ENCODE measurements at places on chromosomes 4 and X. TPM values are rescaled to one million over a fixed set of nuclear protein-coding genes. Genes with fewer than 3 reads are reported as not detected.

Gene RAB40A
- total RNA-seq = 0.95 TPM

Gene CXorf49
- not detected for total RNA-seq

Gene CSN1S1
- total RNA-seq = not detected

Gene SHOX
- total RNA-seq = not detected

Gene PDLIM3
- 907 TPM for total RNA-seq

DNA sequence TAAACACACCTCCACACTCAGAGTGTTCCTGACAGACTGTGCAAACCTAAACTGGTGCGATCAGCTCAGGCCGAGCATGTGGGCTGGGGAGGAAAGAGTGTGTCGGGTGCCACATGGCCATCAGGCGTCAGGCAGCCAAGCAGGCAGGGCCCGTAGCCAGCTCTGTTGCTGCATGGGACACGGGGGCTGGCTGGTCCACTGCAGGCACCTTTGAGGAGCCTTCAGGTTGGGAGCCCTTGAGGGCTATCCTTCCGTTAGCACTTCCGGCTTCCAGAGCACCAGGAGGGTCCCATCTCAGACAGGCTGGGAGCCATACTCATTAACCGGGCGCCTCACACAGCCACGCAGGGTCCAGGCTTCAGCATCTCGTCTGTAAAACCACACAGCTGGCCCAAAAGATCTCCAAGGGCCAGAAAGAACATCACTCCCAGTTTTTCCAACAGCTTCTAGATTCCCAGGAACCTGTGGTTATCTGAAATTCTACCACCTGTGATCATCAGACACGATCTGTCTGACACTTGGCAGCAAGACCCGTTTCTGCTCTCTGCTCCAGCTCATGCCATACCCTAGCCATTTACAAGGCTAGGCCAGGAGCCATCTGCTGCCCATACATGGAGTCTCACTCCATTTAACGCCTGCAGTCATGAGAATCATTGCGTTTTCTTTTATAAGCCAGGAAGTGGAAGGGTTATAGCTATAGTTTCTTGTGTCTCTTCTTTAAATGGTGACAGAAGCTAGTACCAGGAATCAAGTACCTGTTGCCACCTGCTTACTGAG, 87.5 kb downstream of the NSUN7 start:
- peaks cover 7% of the 10 kb centered on the region for H3K36me3 ChIP-seq
- H3K27ac ChIP-seq = peak overlapping the region; percentile 62
- no peaks in the 10 kb centered on the region for H3K27me3 ChIP-seq

- H3K27ac ChIP-seq = no peak overlapping the region
- DNase-seq = no peak
- H3K36me3 ChIP-seq = no peaks in the 10 kb centered on the region
- H3K4me3 ChIP-seq = no peak overlapping the region
Measured at GRCh38 chrX:109484886-109485285, 3.0 kb upstream of the GUCY2F start.

DNA sequence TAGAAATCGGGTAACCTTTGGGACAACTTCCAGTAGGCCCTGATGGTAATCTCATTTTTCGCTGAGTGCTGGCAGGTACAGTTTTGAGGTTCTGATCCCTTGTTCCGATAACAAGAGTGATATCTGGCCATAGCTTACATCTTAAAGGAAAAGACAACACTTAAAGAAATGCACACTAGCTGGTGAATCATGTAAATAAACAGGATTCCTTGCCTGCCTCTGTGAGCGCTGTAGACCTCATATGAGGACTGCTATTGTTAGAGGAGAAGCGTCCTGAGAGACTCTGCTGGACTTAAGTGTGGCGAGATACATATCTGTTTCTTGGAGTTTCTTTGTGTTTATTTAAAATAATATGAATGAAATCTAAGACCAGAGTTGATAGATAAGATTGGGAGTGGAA, 149.3 kb upstream of the SLC4A4 start:
- H3K27ac ChIP-seq = no peak overlapping the region
- no peaks in the 10 kb centered on the region for H3K4me1 ChIP-seq
- H3K4me3 ChIP-seq = no peak overlapping the region
- H3K27me3 ChIP-seq = no peaks in the 10 kb centered on the region

DNA sequence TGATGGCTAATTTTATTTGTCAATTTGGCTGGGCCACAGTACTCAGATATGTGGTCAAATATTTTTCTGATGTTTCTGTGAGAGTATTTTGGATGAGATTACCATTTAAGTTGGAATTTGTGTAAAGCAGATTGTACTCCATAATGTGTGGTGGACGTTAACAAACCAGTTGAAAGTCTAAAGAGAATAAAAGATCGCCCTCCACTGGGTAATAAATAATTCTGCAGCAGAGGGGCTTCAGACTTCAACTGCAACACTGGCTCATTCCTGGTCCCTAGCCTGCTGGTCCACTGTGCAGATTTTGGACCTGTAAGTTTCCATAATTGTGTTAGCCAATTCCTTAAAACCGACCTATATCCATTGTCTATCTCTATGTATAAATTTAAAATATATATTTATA, 540.3 kb downstream of the PCDH18 start:
- H3K4me1 ChIP-seq = no peaks in the 10 kb centered on the region
- no peaks in the 10 kb centered on the region for H3K27me3 ChIP-seq
- DNase-seq = no peak
- H3K4me3 ChIP-seq = no peak overlapping the region

DNA sequence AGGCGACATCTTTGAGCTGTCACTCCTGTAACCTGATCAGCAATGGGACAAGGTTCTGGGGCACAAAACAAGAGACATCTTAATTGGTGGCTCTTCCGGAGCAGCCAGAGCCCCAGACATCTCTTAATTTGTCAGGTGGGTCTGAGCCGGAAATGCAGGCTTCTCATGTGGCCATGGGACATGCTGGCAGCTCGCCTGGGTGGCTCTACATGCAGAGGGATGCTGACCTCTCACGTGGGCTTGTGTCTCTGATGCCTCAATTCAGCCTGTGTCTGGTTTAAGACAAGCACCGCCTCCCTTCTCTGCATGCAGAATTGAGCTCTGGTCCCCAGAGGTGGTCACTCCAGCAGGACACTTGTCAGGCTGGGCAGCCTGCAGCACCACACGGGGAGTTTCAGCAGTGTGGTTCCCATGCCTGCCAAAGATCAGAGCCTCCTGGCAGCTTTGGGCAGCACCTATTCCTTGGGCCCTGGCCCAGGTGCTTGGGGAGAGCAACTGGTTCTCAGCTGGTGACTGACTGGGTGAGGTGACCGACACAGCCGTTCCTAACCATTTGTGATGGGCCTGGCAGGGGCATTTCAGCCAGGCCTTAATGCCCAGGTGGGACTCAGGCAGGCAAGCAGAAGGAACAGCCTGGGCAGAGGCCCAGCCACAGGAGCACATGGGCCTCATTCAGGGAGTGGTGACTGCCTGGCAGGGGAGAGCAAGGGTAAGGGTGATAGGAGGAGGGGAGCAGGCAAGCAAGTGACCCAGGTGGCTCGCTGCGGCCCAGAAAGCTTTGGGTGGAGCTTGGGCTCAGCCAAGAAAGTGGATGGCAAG, 53.4 kb downstream of the HMX1 start:
- H3K36me3 ChIP-seq = no peaks in the 10 kb centered on the region
- peak; percentile 40 for DNase-seq
- no peak overlapping the region for H3K4me3 ChIP-seq
- H3K4me1 ChIP-seq = no peaks in the 10 kb centered on the region
- peaks cover 48% of the 10 kb centered on the region for H3K27me3 ChIP-seq

GRCh38 chr4:140242357-140243277, 88.6 kb upstream of the MAML3 start:
- no peak for DNase-seq
- H3K4me1 ChIP-seq = peaks cover 41% of the 10 kb centered on the region
- no peaks in the 10 kb centered on the region for H3K36me3 ChIP-seq
- H3K4me3 ChIP-seq = no peak overlapping the region

DNA sequence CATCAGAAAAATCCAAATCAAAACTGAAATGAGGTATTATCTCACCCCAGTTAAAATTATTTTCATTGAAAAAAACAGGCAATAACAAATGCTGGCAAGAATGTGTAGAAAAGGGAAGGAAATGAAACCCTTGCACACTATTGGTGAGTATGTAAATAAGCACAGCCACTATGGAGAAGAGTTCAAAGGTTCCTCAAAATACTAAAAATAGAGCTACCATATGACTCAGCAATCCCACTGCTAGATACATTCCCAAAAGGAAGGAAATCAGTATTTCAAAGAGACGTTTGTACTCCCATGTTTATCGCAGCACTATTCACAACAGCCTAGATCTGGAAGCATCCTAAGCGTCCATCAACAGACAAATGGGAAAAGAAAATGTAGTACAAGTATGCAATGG, 932.4 kb downstream of the PCDH18 start:
- DNase-seq = no peak
- H3K36me3 ChIP-seq = no peaks in the 10 kb centered on the region
- no peak overlapping the region for H3K4me3 ChIP-seq
- no peak overlapping the region for H3K27ac ChIP-seq

DNA sequence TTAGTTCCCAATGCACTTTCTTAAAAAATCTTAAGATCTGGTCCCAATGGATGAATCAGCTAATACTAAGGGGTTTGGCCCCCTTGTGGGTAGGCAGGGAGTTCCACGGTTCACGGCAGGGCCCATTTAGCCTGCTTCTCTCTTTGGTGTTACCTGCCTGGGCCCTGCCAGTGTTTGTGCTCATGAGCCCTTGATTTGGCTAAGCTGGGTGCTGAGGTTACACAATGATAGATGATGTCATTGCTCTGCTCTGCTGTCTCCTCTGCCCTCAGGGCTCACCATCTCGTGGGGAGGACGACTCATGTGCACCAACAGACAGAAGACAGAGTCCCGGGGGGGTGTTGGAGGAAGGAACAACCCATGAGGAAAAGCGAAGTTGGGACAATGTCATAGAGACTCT, 24.4 kb downstream of the RTL5 start:
- DNase-seq = no peak
- no peaks in the 10 kb centered on the region for H3K4me1 ChIP-seq
- no peaks in the 10 kb centered on the region for H3K27me3 ChIP-seq
- H3K27ac ChIP-seq = no peak overlapping the region
- H3K4me3 ChIP-seq = no peak overlapping the region

- no peak overlapping the region for H3K4me3 ChIP-seq
- no peaks in the 10 kb centered on the region for H3K27me3 ChIP-seq
- peak overlapping the region; percentile 79 for H3K27ac ChIP-seq
- no peaks in the 10 kb centered on the region for H3K36me3 ChIP-seq
- H3K4me1 ChIP-seq = peaks cover 49% of the 10 kb centered on the region
- DNase-seq = no peak
Measured at GRCh38 chr4:174157106-174157607, 126.3 kb downstream of the FBXO8 start.

GRCh38 chr4:158599150-158599549, 72.5 kb downstream of the C4orf46 start:
- H3K27ac ChIP-seq = no peak overlapping the region
- no peaks in the 10 kb centered on the region for H3K4me1 ChIP-seq
- no peak for DNase-seq
- no peaks in the 10 kb centered on the region for H3K27me3 ChIP-seq
- H3K4me3 ChIP-seq = no peak overlapping the region
- H3K36me3 ChIP-seq = no peaks in the 10 kb centered on the region

DNA sequence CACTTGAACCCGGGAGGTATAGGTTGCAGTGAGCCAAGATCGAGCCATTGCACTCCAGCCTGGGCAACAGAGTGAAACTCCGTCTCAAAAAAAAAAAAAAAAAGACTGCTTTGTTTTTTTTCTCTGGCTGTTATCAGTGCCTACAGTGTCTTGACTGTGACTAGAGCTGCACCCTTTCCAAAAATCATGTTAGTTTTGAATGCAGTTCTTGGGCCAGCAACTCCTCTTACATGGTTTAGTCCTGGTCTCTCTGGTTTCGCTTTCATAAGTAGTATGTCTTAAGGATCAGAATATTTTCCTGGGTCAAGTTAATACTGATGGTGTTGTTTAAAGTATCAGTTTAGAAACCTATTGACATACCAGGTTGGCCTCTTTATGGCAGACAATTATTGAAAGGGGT, 34.2 kb upstream of the NALF2 start:
- H3K27me3 ChIP-seq = no peaks in the 10 kb centered on the region
- no peak for DNase-seq
- H3K4me1 ChIP-seq = no peaks in the 10 kb centered on the region

GRCh38 chr4:38957261-38957815, 74.9 kb downstream of the TMEM156 start:
- H3K4me1 ChIP-seq = no peaks in the 10 kb centered on the region
- H3K36me3 ChIP-seq = no peaks in the 10 kb centered on the region
- DNase-seq = no peak
- H3K27me3 ChIP-seq = no peaks in the 10 kb centered on the region
- peak overlapping the region; percentile 5 for H3K27ac ChIP-seq

DNA sequence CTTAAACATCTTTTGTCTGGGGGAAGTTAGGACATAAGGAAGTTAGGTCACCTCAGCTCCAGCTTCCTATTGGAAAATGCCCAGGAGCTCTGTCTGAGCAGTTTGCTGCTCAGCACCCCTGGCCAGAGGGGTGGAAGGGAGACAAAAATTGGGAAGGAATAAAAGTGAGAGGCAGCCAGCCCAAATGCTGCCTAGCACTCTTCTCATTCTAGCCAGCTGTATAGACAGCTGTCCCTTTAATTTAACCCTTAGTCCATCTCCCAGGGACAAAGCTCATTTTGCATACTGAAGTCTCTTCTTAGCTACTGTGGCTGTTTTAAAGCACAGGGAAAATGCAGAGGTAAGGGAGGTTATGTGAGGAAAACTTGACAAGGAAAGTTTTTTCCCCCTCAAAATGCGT, 89.5 kb upstream of the CITED1 start:
- H3K27me3 ChIP-seq = no peaks in the 10 kb centered on the region
- H3K27ac ChIP-seq = no peak overlapping the region
- no peak overlapping the region for H3K4me3 ChIP-seq
- no peak for DNase-seq
- peaks cover 4% of the 10 kb centered on the region for H3K4me1 ChIP-seq
- H3K36me3 ChIP-seq = no peaks in the 10 kb centered on the region

DNA sequence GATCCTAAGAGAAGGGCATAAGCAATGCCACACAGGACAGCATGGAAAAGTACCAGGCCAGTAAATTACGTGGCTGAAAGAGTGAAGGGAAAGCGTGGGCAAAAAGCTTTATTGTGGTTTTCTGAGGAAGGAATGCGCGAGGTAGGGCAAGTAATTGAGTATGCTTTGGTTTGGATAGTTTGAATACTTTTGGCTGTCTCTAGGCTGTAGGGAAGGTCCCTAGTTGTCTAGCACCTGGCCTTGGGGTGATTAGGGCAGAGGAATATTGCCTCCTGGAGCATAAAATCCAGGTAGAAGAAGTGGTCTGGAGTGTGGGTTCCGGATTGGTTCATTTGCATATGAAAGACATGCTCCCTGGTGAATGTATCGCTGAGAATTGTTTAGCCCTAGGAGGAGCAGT, 46.4 kb upstream of the NALF2 start:
- no peaks in the 10 kb centered on the region for H3K27me3 ChIP-seq
- H3K4me3 ChIP-seq = no peak overlapping the region
- no peak overlapping the region for H3K27ac ChIP-seq
- H3K36me3 ChIP-seq = no peaks in the 10 kb centered on the region
- no peaks in the 10 kb centered on the region for H3K4me1 ChIP-seq
- no peak for DNase-seq

DNA sequence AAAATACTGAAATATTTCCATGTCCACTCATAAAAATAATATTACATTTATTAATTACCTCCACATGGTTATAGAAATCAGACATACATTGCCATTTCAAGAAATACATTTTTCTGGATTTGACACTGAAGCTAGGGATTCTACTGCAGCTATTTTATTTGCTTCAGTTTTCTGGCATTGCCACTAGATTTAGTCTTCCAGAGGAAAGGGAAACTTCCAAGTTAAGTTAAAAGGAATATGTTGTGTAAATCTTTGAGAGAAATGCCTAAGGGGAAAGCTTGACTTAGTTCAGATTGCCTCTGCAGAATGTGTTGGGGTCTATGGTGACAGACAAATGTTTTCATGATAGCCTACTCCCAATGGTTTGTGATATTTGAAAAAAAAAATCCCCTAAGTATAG, 1631.3 kb downstream of the PCDH18 start:
- no peaks in the 10 kb centered on the region for H3K36me3 ChIP-seq
- no peaks in the 10 kb centered on the region for H3K4me1 ChIP-seq
- H3K27me3 ChIP-seq = no peaks in the 10 kb centered on the region
- H3K4me3 ChIP-seq = no peak overlapping the region

Measured in sigmoid colon (tissue), 7 donors.